ENCODE measurements at places on chromosomes 1 and 21. TPM values are rescaled to one million over a fixed set of nuclear protein-coding genes. Genes with fewer than 3 reads are reported as not detected.

The FAM177B gene
- not detected for total RNA-seq

The MPL gene
- total RNA-seq: not detected

The SHE gene
- 0.24 TPM for total RNA-seq

The NEK2 gene
- 4.8 TPM for total RNA-seq

The PROX1 gene
- total RNA-seq: 0.43 TPM

The CA6 gene
- not detected for total RNA-seq

The LYST gene
- 16.6 TPM for total RNA-seq

The CR1L gene
- not detected for total RNA-seq
